Activated gamma-delta T cell treated with Interleukin-2 at 50 U/mL for 16 hours (primary cell): ENCODE measurements at places on chromosomes 16 and 17.

- no peak for DNase-seq
Measured at GRCh38 chr17:44223541-44224071, 4.1 kb upstream of the UBTF start.

DNA sequence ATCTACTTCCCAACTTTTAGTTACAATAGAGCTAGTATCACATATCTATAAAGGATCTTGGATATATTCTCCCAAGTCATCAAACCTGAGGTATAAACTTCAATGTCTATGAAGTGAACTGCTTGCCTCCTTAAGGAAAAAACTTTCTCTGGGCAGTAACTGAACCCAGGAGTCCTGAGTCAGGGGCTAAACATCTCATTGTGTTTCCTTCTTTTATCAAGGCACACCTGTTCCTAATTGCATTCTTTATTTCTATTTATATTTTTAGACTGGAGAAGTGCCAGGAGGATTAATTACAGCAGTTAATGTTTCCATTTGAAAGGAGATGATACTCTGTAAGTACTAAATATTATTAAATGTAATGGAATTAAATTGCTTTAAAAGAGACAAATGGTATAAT lies 98.6 kb downstream of the CDH8 start:
- no peak for DNase-seq

- DNase-seq, result no peak
Measured at GRCh38 chr16:4033951-4034350, 82.3 kb downstream of the ADCY9 start.

GRCh38 chr17:17957584-17957916 lies 14.7 kb downstream of the TOM1L2 start:
- no peak for DNase-seq

DNA sequence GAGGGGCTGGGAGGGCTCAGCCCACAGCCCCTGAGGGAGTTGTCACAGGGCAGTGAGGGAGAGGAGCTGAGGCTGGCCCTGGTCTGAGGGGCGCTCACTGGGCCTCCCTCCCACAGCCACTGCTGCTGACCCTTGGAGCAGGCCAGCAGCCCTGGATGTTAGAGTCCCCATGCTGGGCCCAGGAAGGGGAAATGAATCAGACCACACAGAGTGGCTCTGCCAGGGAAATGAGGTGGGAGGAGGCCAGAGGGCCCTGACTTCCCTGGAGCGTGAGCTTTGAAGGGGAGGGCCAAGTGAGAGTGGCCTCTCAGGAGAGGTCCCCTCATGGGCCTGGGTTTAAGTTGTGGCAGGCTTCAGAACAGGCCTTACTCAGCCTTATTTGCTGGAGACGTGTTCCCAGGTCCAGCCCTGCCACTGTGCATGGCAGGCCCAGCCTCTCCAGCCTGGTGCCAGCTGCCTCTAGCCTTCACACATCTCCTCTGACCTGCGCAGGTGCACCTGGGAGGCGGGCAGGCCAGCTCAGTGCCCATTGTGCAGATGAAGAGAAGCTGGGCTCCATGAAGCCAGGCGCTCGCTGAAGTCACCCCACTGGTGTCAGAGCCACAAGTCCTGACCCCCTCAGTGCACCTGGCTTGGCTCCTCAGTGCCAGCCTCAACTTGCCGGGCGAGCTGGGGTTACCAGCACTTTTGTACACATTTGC lies 15.4 kb downstream of the GPT2 start:
- no peak for DNase-seq

- no peak for DNase-seq
Measured at GRCh38 chr17:74334393-74335039, 8.5 kb downstream of the KIF19 start.

DNA sequence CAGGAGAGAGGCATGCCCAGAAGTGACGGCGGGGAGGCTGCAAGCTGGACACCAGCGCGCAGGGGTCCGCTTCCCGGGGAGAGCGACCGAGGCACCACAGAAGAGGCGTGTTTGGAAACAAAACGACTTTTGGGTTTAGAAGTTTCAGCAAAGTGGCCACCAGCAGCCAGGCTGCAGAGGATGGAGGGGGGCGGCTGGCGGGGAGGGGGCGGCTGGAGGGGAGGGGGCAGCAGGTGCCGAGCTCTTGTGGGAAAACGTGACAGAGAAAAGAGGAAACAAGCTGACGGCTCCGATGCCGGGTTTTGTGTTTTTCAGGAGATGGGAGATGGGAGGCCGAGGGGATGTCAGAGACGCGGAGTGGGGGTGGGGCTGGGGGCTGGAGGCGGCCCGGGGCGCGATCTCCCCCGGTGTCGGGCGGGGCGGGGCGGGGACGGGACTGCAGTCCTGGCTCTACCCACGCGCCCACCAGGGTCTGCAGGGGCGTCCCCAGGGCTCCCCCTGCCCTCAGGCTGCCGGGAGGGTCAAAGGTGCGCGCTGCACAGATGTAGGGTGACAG lies 32.1 kb upstream of the RPH3AL start:
- no peak for DNase-seq

DNA sequence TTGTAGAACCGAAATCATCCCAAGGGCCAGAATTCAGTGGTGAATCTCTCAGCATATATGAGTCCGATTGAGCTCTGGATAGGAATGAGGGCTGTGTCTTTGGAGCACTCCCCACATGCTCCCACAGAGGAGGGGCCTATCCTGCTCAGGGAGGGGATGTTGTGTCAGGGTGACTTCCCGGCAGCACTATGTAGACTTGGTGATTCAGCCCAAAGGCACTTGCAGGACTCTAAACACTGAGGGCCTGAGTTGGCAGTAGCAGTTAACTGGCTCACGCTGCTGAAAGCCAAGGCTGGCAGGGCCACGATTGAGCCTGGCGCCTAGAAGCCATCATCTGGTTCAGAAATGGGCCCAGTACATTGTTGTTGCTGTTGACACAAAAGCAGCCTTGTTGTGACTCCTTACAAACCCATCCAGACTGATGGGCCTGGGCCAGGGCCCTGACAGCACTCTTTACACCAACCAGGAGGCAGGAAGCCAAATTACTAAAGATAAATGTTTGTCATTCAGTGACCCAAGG lies 31.9 kb downstream of the NMT1 start:
- no peak for DNase-seq

GRCh38 chr16:4572715-4573114 lies 16.6 kb downstream of the C16orf96 start:
- no peak for DNase-seq

DNA sequence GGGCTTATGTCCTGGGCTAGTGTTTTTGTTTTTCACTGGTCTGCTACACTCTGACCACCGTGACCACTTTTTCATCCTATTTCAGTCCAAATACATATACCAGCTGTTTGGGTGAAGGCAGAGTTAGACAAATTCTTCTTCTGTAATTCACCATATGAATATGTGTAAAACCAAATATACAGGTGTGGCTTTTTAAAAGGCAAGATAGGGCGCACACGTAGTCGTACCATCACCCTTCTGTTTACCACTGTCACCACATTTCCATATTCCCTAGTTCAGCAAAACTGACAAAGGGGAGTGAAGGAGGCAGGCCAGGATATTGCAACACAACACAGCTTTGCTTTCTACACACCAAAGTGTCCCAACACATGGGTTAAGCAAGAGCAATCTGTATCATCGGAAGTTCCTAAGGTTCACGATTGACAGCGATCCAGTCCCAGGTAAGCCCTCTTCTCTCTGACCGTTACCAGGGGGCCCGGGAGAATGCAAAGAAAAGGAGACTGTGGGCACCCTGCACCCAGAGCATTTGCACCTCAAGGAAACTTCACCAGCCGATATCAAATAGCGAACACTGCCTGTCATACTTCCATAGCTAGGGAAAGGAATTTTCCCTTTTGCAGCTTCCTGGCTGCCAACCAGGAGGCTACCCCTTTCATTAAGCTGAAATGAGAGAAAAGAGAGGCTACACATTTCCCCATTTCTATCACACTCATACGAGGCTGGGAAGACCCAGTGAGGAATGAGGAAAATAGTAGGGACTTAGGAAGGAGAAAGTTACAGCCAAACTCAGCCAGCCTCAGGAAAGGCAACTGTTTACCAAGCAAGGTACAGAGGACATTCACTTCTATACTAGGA lies 23.1 kb downstream of the CREBBP start:
- DNase-seq, result no peak

GRCh38 chr17:73369111-73369521 lies 57.3 kb upstream of the CDC42EP4 start:
- no peak for DNase-seq

DNA sequence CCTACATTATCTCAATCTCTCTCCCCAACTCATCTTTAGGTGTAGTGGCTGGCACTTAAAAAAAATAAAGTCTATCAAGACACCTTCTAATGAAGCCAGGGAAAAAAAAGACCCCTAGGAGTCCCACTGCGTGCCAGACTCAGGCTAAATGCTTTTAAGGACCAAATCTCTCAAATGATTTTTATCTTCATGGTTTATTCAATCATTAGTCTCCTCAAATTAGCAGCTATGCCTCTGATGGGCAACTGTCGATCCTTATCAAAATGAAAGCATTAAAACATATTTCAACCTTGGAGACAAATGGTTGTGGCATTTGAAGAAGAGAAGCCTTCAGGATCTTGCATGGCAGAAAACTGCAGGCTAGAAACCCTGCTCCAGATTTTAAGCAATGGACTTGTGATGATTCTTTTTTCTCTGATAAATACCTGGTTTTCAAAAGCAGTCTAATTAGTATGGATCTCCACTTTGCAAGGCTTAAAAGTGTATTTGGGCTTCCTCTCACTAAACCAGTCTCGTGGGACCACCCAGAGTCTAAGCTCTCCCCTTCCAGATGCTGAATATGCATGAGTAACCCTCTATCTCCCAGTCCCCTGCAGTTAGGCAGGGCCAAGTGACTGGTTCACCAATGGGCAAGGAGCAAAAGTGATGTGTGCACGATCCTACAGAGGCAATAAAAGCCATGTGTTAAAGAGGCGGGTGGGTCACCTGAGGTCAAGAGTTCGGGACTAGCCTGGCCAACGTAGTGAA lies 14.9 kb downstream of the ITPRIPL2 start:
- DNase-seq, result no peak

DNA sequence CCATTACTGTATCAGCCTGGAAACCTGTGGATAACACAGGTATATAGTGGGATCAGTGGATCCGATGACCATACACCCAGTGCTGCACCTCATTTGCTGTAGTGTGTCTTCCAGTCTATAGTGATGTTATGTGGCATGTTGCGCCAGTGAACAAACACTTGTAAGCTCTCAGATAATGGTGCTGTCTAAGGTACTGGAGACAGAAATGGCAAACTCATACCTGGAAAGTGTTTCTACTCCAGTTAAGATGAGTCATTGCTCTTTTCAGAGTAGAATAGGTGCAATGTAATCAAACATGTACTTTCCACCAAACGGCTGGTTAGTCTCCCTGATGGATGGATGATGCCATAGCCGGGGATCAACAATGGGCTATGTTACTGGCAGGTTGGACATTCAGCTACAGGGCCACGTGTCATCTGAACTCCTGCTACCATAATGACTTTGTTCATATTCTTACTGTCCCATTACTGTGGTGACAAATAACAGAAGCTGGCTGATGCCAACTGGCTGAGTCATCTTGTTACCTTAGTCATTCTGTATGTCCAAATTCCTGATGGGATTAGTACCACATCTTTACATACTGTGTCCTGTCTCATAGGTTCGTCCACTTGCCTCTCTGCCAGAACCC lies 6.3 kb downstream of the CCL11 start:
- no peak for DNase-seq

DNA sequence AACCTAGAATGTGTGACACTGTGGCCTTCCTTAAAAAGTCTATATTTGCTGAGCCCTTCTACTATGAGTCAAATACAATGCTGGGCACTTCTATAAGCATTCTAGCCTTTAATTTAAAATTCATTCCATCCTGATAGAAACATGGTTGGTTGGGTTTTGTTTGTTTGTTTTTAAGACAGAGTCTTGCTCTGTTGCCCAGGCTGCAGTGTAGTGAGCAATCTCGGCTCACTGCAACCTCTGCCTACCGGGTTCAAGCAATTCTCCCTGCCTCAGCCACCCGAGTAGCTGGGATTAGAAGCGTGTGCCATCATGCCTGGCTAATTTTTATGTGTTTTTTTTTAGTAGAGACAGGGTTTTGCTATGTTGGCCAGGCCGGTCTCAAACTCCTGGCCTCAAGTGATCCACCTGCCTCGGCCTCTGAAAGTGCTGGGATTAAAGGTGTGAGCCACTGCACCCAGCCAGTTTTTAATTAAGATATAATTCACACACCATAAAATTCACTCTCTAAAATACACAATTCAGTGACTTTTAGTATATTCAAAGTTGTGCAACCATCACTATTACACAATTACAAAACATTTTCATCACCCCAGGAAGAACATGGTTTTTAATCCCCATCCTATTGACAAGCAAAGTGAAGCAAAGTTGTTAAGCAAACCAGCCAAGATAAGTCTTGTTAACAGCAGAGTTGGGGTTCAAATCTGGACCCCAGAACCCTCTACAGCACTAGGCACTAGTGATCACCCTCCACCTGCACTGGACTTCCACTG lies 42.8 kb downstream of the CMTM4 start:
- DNase-seq, result no peak

DNA sequence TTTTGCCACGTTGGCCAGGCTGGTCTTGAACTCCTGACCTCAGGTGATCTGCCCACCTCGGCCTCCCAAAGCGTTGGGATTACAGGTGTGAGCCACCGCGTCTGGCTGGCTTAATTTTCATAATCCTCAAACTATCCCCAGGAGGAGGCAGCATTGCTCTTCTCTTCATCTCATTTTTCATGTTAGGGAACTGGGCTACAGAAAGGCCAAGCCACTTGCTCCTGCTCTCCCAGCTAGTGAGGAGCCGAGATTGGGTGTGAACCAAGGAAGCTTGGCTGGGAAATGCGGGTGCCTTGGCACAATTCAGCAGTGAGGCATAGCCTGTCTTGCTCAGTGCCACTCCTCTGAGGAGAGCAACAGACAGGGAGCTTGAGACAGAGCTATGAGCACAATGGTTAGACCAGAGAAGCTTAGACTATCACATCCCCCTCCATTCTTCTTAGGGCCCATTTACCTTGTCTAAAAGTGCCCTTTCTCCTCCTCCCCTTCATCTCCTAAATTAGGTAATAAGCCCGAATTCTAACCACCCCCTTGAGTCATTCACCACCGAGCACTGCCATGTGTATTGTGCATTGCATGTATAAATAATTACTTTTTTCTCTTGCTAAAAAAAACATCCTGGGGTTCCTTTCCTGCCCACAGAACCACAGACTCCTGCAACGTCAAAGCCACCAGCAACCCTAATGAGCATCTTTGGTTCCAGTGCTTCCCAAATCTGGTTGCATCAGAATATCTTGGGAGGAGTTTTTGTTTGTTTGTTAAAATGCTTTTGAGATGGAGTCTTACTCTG lies 20.0 kb upstream of the KIF19 start:
- no peak for DNase-seq

DNA sequence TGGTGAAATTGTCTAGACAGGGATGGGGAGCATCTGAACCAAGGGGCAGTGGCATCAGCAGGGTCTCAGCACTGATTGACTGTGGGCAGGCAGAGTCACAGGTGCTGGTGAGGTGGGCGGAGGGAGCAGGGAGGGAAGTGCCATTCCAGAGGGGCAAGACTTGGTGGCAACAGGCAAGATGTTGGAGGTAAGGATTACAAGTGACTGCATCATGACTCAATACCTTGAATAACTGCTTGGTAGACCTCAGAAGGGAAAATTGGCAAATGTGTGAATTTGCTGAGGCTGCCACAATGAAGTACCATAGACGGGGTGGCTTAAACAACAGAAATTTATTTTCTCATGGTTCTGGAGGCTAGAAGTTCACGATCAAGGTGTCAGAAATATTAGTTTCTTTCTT lies 419.1 kb downstream of the HS3ST3B1 start:
- DNase-seq, result no peak

GRCh38 chr17:33982909-33983308 lies 272.2 kb upstream of the CCL2 start:
- no peak for DNase-seq
